ENCODE measurements at places on chromosomes 3 and 15.

GRCh38 chr3:54949491-54950044 lies 21.7 kb upstream of the LRTM1 start:
- no peak for DNase-seq

DNA sequence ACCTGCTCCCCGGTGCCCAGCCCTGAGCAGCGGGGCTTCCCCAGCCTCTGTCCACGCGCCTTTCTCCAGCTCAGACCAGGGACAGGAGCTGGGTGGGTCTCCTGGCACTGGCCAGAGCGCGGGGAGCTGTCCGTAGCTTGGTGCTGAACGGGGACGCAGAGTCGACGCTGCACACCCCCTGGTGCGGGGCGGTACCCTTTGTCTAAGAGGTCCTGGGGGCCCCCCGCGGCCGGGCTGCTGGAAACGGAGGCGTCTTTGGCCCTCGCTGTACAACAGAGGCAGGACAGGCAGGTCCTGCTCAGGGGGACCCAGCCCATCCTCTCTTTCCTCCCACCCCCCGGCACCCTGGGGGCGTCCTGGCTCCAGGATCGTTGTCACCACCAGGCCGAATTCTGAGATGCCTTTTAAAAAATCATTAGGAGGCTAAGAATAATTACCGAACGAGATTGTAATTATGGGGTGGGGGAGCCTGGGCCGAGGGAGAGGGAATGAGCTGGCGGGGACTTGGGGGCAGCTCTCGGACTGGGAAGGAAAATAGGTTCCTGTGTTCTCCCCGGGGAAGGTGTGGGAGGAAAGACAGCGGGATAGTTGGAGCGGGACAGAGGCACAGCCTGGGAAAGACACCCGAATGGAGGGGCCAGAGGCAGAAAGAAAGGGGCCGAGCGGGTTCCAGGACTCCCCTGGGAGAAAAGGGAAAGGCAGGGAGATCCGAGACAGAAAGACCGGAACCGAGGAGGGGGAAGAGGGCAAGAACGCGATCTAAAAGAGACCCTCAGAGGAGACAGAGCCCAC lies 4.1 kb upstream of the SKOR1 start:
- no peak for DNase-seq

DNA sequence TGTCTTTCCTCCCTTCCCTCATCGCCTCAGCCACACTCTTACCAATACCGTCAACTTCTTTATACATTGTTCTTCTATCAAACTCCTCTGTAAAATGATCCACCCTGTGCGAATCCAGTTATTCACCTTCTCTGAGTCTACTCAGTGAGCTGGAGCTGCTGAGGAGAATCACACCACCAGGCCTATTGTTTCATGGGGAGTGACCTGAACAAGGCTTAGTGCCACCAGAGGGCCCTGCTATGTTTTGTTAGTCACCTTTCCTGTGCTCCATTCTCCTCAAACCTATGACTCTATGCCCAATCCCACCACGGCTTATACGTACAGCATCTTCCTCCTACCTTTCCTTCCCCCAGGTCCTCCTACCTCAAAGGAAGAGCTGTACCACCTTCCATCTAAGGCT lies 50.4 kb upstream of the MED12L start:
- DNase-seq = no peak

GRCh38 chr15:68022061-68022460 lies 32.1 kb upstream of the PIAS1 start:
- no peak for DNase-seq

DNA sequence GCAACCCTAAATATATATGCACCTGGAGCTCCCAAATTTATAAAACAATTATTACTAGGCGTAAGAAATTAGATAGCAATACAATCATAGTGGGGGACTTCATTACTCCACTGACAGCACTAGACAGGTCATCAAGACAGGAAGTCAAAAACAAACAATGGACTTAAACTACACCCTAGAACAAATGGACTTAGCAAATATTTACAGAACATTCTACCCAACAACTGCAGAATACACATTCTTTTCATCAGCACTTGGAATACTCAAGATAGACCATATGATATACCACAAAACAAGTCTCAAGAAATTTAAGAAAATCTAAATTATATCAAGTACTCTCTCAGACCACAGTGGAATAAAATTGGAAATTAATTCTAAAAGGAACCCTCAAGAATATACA lies 201.5 kb downstream of the OSBPL10 start:
- DNase-seq = no peak

GRCh38 chr15:89845305-89845893 lies 30.7 kb upstream of the ANPEP start:
- no peak for DNase-seq

DNA sequence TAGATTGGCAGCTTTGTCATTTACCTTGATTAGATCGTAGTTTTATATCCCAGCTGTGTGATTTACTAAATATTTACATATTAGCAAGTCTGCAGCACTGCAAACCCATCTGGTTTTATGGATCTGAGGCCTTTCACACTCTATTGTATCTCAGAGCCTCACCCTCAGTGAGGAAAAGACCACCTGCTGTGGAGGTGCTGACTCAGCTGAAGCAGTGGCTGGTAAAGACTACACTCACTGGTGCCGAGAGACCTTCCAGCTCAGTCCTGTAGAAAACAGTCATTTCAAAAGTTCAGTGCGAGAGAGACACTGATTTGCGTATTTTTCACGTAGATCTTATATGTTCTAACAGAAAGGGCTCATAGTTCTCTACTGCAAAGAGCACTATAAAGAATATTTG lies 307.8 kb upstream of the TPM1 start:
- no peak for DNase-seq

- no peak for DNase-seq
These were observed 685.0 kb downstream of the PDCD6IP start for GRCh38 chr3:34483311-34483887.

- DNase-seq = no peak
These were observed 839.9 kb downstream of the AGBL1 start for GRCh38 chr15:86919581-86919980.
